ENCODE measurements at places on chromosomes 3 and 15. TPM values are rescaled to one million over a fixed set of nuclear protein-coding genes. Genes with fewer than 3 reads are reported as not detected.

MYLK gene
- 352 TPM for total RNA-seq

- no peaks in the 10 kb centered on the region for H3K4me1 ChIP-seq
- H3K27ac ChIP-seq, result no peak overlapping the region
- no peak overlapping the region for H3K4me3 ChIP-seq
- H3K36me3 ChIP-seq, result no peaks in the 10 kb centered on the region
- no peak for DNase-seq
Measured at GRCh38 chr15:94834494-94834893, 603.1 kb downstream of the MCTP2 start.

GRCh38 chr15:58539548-58539947 lies 107.8 kb downstream of the LIPC start:
- no peaks in the 10 kb centered on the region for H3K4me1 ChIP-seq
- no peak overlapping the region for H3K4me3 ChIP-seq
- no peaks in the 10 kb centered on the region for H3K36me3 ChIP-seq
- H3K27me3 ChIP-seq, result no peaks in the 10 kb centered on the region
- no peak overlapping the region for H3K27ac ChIP-seq
- DNase-seq, result no peak

DNA sequence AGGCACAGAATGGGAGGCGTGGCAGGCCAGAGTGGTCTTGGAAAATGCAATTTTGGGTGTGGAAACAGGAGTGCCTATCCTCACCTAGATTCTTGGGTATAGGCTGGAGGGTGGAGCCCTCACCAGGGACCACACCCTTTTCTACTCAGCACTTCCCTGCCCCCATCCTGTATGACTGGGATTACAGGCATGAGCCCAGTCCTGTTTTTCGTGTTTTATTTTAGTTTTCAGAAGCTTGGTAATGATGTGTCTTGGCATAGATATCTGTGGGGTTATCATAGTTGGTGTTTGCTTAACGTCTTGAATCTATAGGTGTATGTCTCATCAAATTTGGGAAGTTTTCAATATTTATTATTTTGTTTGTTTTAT lies 248.7 kb upstream of the CBLB start:
- no peaks in the 10 kb centered on the region for H3K36me3 ChIP-seq
- H3K27ac ChIP-seq, result no peak overlapping the region
- no peak for DNase-seq
- no peaks in the 10 kb centered on the region for H3K27me3 ChIP-seq
- H3K4me1 ChIP-seq, result peaks cover 17% of the 10 kb centered on the region
- H3K4me3 ChIP-seq, result no peak overlapping the region

GRCh38 chr15:84649706-84650105 lies 4.4 kb downstream of the WDR73 start:
- H3K27ac ChIP-seq, result no peak overlapping the region
- H3K4me1 ChIP-seq, result peaks cover 25% of the 10 kb centered on the region
- DNase-seq, result no peak
- no peak overlapping the region for H3K4me3 ChIP-seq
- no peaks in the 10 kb centered on the region for H3K27me3 ChIP-seq
- peaks cover 57% of the 10 kb centered on the region for H3K36me3 ChIP-seq

GRCh38 chr15:44620081-44620480 lies 43.4 kb downstream of the SPG11 start:
- H3K4me1 ChIP-seq, result no peaks in the 10 kb centered on the region
- DNase-seq, result no peak
- H3K27ac ChIP-seq, result no peak overlapping the region
- H3K4me3 ChIP-seq, result no peak overlapping the region

DNA sequence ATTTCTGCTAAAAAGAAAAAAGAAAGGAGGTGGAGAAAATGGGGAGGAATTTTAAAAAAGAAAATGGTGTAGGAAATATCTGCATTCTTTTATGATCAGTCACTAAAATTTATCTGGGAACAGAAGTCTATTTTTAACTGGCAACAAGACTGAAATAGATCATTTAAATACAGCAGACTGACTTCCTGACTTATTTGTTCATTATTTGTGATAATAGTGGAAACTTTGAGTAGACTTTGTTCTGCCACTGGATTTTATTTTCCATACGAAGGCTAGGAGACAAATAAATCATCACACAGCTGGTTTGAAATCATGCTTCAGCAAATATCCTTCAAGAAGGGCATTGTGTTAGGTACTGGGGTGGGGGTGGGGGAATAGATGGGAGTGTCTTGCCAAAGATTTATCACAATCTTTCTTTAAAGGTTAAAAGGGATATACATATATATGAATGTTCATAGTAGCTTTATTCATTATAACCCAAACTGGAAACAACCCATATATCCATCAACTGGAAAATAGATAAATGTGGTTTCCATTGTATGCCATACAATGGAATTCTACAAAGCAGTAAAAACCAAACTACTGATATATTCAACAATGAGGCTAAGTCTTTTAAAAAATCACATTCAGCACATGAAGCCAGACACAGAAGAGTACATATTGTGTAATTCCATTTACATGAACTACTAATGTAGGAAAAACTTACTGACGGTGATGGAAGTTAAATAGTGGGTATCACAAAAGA lies 4.7 kb upstream of the CLASP2 start:
- H3K27ac ChIP-seq, result no peak overlapping the region
- peaks cover 8% of the 10 kb centered on the region for H3K4me1 ChIP-seq
- no peak overlapping the region for H3K4me3 ChIP-seq
- no peaks in the 10 kb centered on the region for H3K36me3 ChIP-seq
- H3K27me3 ChIP-seq, result no peaks in the 10 kb centered on the region

DNA sequence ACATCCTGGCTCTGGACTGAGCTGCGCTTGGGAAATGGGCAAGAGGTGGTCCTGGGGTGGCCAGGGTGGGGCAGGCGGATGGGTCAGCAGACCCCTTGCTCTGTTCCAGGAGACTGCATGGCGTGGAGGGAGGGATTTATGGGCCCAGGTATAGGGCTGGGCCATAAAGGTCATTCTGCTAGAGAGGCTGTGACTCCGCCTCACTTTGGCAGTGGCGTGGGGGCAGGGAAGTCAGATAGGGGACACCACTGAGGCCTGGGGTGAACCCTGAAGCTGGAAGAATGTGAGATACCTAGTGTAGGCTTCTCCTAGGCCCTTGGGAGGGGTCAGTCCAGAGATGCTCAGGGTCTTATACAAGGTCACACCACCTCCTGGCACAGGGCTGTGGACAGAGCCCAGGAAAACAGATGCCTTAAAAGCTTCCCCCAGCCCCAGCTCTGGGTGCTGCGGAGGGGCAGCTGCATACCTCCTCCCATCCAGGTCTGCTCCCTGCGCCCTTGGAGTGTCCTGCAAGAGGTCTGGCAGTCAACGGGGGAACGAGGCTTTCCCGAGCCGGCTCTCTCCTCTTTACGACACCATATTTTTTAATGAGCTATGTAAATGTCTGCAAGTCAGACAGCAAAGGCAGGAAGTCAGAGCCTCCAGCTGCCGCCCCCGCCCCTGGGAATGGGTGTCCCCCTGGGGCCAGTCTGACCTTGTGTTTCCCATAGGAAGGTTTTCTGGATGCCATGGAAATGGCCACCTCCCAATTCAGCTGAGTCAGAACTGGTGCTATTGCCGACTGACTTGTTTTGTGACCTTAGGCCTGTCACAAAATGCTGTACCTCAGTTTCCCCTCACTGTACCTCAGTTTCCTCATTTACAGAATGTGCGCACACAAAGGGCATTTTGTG lies 26.3 kb downstream of the LINGO1 start:
- DNase-seq, result no peak
- no peaks in the 10 kb centered on the region for H3K36me3 ChIP-seq
- no peaks in the 10 kb centered on the region for H3K27me3 ChIP-seq
- no peak overlapping the region for H3K27ac ChIP-seq
- H3K4me1 ChIP-seq, result peaks cover 16% of the 10 kb centered on the region
- no peak overlapping the region for H3K4me3 ChIP-seq

GRCh38 chr3:9208605-9209152 lies 40.8 kb downstream of the SRGAP3 start:
- H3K36me3 ChIP-seq, result no peaks in the 10 kb centered on the region
- H3K27me3 ChIP-seq, result no peaks in the 10 kb centered on the region
- H3K4me3 ChIP-seq, result no peak overlapping the region
- H3K27ac ChIP-seq, result no peak overlapping the region
- no peak for DNase-seq

DNA sequence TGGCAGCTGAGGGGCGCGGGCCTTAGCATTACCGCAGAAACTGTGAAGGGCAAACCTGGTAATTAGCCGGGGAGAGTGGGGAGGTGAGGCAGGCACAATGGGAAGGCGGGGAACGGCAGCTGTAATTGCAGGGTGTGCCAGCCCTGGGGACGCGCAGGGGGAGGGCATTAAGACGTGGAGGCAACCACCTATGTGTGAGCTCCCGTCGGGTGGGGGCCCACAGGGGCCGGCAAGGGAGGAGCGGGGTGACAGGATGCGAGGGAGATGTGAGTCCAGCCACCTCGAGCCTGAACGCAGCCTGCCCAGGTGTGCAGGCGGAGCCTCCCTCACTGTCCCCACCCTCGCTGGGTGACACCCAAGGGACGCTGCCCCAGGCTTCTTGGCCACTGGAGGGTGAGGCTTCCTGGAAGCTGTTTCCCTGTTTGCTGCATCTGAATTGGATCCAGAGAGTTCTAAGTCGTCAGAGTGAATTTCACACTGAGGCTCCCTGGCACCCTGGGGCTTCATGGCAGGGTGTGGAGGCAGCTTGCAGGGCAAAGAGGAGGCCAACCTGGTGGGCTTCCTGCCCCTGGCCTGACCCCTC lies 130.6 kb upstream of the MEF2A start:
- peaks cover 46% of the 10 kb centered on the region for H3K4me1 ChIP-seq
- no peaks in the 10 kb centered on the region for H3K27me3 ChIP-seq
- no peak for DNase-seq
- H3K36me3 ChIP-seq, result no peaks in the 10 kb centered on the region
- H3K27ac ChIP-seq, result peak overlapping the region; percentile 61
- H3K4me3 ChIP-seq, result peak overlapping the region; percentile 27

All from vagina (tissue), 2 donors.